ENCODE measurements at places on chromosomes 5 and 9.

- no peak for DNase-seq
Observed at GRCh38 chr9:129811967-129812363, 9.0 kb downstream of the TOR1B start.

GRCh38 chr5:80738466-80738865, 83.7 kb upstream of the DHFR start:
- DNase-seq, result no peak

DNA sequence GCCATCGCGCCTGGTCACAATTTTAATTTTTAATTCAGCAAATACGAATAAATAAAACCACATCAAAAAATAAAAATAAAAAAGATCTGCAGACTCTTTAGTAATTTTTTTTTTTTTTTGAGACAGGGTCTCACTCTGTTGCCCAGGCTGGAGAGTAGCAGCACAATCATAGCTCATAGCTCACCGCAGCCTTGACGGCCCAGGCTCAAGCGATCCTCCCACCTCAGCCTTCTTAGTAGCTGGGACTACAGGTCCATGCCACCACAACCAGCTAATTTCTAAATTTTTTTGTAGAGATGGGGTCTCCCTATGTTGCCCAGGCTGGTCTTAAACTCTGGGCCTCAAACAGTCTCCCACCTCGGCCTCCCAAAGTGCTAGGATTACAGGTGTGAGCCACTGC, 14.2 kb downstream of the NANS start:
- no peak for DNase-seq

DNA sequence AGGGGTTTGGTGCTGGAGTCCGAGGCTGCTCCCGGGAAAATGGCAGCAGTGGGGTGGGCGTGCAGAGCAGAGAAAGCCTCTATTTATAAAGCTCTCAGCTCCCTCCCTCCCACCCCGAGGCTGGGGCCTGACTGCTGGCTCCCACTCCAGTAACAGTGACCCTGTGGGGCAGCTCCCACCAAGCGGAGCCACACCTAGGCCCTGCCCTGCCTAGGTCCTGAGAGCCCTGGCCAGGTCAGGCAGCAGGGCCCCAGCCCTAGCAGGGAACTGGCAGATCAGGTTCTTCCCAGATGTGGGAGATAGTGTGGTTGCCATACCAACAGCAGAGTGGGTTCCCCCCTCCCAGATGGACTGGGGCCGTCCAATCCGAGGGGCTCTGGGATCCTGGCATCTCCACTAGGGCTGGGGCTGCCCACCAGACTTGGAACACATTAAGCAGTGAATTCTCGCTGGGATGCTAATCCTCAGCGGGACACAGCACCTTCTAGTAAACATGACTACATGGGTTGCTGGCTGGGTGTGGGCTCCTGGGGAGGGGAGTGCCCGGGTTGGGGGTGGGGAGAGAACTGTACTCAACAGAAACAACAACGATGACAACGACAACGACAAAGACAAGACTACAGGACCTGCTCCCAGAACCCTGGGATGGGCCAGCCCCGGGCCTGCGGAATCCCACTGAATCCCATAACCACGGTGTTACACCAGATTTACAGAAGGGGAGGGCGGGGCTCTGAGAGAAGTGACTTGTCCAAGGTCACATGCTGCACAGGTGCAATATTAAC, 1.5 kb downstream of the SH3GLB2 start:
- no peak for DNase-seq

DNA sequence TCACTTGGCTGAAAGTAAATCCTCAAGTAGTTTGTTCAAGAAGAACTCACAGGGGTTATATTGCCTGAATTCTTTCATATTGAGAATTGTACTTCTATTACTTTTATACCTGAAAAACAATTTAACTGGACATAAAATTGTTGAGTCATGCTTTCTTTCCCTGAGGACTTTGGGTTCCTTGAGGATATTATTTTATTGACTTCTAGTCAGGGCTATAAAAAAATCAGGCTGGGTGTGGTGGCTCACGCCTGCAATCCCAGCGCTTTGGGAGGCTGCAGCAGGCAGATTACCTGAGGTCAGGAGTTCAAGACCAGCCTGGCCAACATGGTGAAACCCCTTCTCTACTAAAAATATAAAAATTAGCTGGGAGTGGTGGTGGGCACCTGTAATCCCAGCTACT, 17.9 kb upstream of the CDC42SE2 start:
- no peak for DNase-seq

- no peak for DNase-seq
Observed at GRCh38 chr5:81242906-81243436, 9.8 kb downstream of the CKMT2 start.

DNA sequence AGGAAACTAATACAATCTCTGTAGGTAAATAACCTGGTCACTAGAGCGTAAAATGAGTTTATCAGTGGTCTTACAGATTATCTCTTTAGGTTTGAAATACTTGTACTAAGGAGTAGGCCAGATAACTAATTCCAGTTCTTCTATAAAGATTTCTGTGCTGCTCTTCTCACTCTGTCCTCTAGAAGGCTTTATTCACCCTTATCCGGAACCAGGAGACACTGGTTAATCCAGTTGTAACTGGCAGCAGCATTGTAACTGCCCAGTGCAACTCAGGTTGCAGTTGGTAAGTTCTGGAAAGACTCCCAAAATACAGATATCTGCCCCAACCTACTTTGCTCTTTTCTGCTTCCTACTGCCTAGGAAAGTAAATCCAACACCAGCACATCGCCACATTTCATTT, 19.8 kb downstream of the C5orf22 start:
- DNase-seq, result no peak

- no peak for DNase-seq
Observed at GRCh38 chr5:142798099-142798770, 28.1 kb downstream of the ARHGAP26 start.
